ENCODE measurements at places on chromosomes 6 and 20. TPM values are rescaled to one million over a fixed set of nuclear protein-coding genes. Genes with fewer than 3 reads are reported as not detected.

Gene EEF1E1
- total RNA-seq = 37.8 TPM

Gene CYP39A1
- total RNA-seq = not detected

Gene SLC22A3
- not detected for total RNA-seq

Gene OOEP
- 1.5 TPM for total RNA-seq

Gene MYBL2
- total RNA-seq = 110 TPM

Gene MCHR2
- total RNA-seq = not detected

Gene TSPO2
- not detected for total RNA-seq

Gene ANKRD66
- not detected for total RNA-seq

Gene PRIM2
- 35.7 TPM for total RNA-seq

Gene B3GALT4
- total RNA-seq = 21.5 TPM

Gene SMOC2
- not detected for total RNA-seq

Gene BTBD9
- total RNA-seq = 12.6 TPM
